ENCODE measurements at places on chromosomes 7 and 10.

DNA sequence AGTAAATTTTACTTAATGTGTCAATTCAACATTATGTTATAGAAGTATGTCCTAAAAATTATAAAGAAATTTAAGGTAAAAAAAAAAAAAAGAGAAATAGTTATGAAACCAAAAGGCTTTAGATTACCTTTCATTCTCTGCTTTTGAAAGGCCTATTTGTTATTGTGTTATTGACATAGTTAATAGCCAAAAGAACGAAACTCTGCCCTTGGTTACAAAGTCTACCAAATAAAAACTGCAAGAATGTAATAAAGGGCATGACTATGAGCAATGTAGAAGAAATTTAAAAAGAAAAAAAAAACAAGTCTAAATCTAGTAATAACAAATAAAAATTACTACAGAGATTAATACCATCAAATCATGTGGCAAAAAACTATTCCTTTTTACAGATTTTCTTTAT is 10.6 kb downstream of the ACBD5 start:
- DNase-seq: no peak

DNA sequence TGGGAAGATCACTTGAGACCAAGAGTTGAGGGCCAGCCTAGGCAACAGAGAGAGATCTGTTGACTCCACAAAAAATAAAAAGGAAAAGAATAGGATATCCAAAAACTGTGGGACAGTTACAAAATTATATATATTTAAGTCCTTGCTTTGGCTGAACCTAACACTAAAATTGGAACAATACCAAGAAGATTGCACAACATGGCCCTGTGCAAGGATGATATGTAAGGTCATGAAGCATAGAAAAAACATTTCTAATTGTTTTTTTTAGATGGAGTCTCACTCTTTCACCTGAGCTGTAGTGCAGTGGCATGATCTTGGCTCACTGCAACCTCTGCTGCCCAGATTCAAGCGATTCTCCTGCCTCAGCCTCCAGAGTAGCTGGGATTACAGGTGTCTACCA is 139.0 kb downstream of the TPST1 start:
- no peak for DNase-seq

GRCh38 chr7:111074748-111075146 is 16.2 kb upstream of the LRRN3 start:
- DNase-seq: no peak

GRCh38 chr10:3081383-3081981 is 14.1 kb downstream of the PFKP start:
- DNase-seq: no peak

- no peak for DNase-seq
Measured at GRCh38 chr7:152847386-152847908, 87.9 kb downstream of the ACTR3B start.

DNA sequence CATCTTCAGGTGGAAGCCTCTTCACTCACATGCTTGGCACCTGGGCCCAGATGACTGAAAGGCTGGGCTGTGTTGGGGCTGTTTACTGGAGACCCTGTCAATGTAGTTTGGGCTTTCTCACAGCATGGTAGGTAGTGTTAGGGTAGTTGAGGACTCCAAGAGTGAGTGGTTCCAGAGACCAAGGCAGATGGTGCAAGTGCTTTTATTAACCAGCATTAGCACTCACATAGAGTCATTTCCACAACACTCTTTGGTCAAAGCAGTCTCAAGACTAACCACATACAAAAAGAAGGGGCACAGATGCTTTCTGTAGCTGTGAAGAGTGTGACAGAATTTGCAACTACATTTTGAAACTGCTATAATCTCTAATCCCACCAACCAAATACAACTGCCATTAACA is 135.0 kb downstream of the RTKN2 start:
- no peak for DNase-seq

DNA sequence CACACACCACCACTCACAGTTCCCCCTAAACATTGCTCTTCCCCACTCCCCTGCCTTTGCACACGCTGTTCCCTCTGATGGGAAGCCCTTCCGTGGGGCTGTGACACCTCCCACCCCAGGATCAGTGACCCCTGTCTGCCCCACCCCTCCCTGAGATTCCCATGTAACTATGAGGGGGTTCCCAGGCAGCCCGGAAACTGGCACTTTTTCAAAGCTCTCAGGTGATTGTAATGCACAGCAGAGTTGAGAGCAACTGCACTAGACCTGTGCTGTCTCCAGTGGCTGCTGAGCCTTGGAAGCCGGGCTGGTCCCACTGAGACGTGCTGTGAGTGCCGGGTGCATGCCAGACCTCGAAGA is 29.8 kb downstream of the GPRIN2 start:
- no peak for DNase-seq

- no peak for DNase-seq
Measured at GRCh38 chr7:47439181-47439667, 142.7 kb downstream of the TNS3 start.

DNA sequence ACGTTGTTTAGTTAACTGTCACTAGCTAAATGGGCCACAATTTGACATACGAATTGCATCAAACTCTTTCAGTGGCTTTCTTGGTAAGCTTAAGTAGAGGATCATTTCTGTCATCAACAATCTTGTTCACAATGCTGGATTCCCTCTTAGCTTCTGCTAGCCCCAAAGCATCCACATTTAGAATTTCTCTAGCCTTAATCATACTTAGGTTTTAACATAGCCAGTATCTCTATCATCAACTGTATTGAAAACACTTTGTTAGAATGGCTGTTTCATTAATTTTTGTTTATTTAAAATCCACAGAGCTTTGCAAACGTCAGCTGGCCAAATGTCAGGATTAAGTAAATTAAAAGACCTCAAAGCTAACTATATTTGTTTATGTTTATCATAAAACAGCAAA is 41.1 kb downstream of the ABRAXAS2 start:
- no peak for DNase-seq

DNA sequence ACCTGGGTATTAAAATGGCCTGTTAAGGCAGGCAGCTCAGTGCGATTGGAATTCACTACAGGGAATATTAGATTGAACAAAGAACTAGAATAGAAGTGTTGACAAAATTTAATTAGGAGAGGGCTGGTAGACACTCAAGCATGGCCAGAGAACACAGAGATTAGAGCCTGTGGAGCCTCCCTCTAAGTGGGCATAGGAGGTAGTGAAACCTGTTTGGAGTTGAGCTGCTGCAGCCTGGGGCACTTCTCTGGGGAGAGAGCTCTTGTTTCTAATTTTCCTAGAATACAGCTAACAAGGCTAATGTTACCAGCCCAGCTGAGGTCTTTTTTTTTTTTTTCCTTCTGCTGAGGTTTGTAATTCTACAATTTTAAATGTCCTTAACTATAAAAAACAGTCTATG is 46.4 kb downstream of the TMEM168 start:
- peak; percentile 27 for DNase-seq

GRCh38 chr10:6516929-6517284 is 63.2 kb downstream of the PRKCQ start:
- DNase-seq: no peak

DNA sequence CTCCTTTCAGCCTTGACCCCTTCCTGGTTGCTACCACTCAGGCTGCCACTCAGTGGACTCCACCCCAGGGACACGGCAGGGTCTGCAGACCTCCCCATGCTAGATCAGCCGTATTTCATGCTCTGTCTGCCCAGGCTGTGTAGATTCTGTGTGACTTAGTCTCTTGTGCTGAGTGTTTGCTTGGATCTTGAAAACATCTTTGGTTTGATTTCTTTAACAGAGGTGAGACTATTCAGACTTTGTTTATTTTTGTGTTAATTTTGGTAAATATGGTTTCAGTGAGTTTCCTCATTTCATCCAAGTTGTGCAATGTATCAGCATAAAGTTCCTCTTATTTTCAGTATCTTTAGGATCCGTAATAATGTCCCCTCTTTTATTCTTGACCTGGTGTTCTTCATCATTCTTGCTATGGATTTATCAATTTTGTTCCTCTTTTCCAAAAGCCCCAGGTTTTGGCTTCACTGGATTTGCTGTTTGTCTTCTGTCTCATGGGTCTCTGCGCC is 21.2 kb upstream of the PWWP2B start:
- DNase-seq: no peak
